GM23248 (cell line): ENCODE measurements at places on chromosomes 2 and 18. TPM values are rescaled to one million over a fixed set of nuclear protein-coding genes. Genes with fewer than 3 reads are reported as not detected.
A peak's percentile ranks its signal among the peaks of the same experiment; 100 is the strongest.

DNA sequence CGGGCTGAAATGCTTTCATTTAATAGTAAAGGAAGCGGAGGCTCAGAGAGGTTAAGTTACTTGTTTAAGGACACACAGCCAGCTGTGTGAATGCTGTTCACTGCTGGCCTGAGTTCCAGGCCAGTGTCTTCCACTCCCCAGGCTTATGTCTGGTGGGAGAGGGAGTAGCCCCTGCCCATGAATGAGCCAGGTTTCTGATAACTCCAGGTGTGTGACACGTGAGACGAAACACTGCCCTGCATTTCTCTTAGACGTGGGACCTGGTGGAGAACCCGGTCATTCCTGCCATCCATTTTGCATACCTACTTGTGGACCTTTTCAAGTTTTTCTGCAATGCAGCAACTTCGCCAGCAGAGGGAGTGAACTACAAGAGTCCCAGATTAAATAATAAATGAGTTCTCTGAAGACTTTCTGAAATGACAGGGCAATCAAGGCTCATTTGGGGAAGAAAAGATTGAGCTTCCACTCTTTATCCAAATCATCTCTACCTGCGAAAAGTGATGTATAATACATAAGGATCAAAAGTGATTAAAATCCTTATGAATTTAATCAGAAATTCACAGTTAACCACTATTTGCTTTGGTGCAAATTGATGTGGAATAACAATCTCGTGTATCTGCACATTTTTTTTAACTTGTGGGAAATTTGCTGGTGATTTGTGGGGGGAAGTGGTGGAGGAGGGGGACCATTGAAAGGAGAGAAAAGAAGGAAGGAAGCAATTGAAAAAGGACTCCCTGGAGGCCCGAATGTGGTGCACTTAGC is 79.4 kb upstream of the ASB18 start:
- peak; percentile 73 for DNase-seq

DNA sequence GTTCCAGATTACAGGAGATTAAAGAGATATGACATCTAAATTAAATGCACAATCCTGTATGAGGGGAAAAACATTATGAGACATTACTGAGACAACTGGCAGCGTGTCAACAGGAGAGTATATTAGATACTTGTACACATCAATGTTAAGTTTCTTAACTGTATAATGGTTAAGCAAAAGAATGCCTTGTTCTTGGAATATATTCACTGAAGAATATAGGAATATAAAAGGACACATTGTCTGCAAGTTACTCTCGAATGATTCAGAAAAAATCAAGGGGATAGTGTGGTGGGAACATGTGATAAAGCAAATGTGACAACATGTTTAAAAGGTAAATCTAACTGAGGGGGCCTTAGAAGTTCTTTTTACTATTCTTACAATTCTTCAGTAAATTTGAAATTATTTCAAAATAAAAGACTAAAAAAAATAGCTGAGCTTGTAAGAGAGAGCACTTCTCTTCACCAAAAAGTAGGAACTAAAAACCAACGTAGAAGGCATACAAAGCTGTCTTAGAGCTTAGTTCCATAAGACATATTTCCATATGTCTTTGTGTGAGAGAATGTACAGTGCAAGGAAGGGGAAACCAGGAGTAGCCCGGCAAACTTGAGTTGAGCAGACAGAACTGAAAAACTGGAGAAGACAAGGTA is 7.5 kb downstream of the WDPCP start:
- peak; percentile 30 for DNase-seq

Gene WDPCP
- total RNA-seq: 8.1 and 10.2 TPM in 2 replicates

Gene TMEM37
- 1.8 TPM in 1 of 2 replicates, not detected in the other for total RNA-seq

- DNase-seq: peak; percentile 97
These were observed 65.1 kb downstream of the MBP start for GRCh38 chr18:77067291-77068061.

Gene DES
- 0.51 and 2.7 TPM in 2 replicates for total RNA-seq

- DNase-seq: no peak
These were observed 94.5 kb upstream of the UPP2 start for GRCh38 chr2:158006961-158007719.

DNA sequence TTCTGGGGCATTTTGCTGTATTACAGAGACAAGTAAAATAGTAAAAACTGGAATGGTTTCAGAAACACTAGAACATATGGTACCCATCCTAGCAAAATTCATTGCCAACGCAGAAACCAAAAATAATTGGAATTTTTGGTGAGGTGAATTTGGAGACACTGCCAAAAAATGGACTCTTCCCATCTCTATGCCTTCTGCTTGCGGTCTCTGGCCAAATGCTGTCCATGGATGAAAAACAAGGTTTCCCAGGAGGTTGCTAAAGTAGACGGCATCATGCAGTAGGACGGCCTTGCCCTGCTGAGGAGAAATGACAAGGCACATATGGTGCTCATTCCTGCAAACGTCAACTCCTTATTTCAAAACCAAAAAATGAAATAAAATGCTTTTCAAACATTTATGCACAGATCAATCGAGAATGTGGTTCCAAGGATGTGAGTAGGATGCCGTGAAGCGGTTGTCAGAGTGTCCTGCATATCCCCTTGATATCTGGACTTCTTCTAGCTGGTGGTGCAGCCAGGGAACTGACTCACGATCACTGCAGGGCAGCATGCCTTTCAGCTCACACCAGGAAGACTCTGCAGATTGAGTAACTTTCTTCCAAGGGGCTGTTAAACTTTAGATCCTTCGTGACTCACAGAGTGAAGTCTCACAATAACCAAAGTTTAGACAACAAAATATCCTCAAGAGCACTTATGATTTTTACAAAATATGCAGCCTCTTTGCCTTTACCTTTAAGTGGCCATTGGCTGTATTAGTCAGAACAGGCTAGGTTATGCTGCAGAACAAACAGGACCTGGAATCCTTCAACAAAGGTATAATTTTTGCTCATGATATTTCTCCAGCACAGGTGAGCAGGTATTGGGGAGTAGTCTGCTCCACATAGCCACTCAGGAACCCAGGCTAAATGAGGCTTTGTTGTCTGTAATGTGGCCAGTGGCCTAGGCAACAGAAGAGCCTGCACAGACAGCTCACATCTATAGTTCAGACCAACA is 149.4 kb upstream of the NDUFV2 start:
- DNase-seq: peak; percentile 97

DNA sequence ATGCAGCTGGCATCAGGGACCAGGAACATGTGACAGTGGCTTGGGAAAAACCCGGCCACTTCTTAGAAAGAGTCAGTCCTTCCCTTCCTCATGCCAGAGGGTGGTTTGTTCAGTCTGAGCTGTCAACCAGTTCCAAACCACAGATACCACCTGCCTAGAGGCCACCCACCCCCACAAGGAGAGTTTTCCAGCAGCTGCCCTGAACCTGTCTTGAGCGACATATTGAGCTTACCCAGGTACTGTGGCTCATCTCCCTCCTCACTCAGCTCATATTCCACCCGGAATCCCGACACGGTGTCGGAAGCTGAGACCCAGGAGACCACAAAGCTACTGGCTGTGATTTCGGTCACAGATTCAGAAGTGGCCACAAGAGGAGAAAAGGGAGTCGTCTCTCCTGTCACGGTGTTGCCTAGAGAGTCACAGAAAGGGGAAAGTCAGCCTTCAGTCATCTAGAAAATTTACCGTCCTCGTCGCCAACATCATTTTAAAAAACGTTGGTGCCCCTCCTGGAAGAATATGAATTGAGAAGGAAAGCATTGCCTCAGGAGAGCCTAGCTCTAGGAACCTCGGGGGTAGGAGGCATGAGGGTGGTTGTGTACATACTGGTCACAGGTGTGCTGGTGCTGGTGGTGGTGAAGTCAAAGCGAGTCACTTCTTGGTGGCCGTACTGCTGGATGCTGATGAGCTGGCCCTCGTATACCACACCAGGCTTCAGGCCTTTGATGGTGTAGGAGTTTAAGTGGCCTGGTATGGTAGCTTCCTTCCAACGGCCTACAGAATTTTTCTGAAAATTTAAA is 26.3 kb downstream of the FN1 start:
- peak; percentile 51 for DNase-seq

- no peak for DNase-seq
These were observed 32.4 kb downstream of the BCL11A start for GRCh38 chr2:60520917-60521539.

- no peak for DNase-seq
These were observed 56.8 kb downstream of the AGFG1 start for GRCh38 chr2:227528803-227529202.

- no peak for DNase-seq
These were observed 167.5 kb downstream of the AKAIN1 start for GRCh38 chr18:5029592-5029991.

- no peak for DNase-seq
These were observed 11.5 kb upstream of the RNU4ATAC start for GRCh38 chr2:121519153-121519552.

Gene TMEM182
- total RNA-seq: 1.0 and 3.6 TPM in 2 replicates

Gene REL
- 2.1 and 3.4 TPM in 2 replicates for total RNA-seq

Gene CCDC74B
- 3.8 and 10.9 TPM in 2 replicates for total RNA-seq

Gene IL1A
- 0.54 TPM in 1 of 2 replicates, not detected in the other for total RNA-seq

GRCh38 chr2:46984040-46984439 is 68.4 kb upstream of the MCFD2 start:
- DNase-seq: no peak

GRCh38 chr2:145284551-145284950 is 764.6 kb upstream of the ZEB2 start:
- peak; percentile 74 for DNase-seq

GRCh38 chr2:199762963-199763362 is 88.0 kb downstream of the FTCDNL1 start:
- no peak for DNase-seq

DNA sequence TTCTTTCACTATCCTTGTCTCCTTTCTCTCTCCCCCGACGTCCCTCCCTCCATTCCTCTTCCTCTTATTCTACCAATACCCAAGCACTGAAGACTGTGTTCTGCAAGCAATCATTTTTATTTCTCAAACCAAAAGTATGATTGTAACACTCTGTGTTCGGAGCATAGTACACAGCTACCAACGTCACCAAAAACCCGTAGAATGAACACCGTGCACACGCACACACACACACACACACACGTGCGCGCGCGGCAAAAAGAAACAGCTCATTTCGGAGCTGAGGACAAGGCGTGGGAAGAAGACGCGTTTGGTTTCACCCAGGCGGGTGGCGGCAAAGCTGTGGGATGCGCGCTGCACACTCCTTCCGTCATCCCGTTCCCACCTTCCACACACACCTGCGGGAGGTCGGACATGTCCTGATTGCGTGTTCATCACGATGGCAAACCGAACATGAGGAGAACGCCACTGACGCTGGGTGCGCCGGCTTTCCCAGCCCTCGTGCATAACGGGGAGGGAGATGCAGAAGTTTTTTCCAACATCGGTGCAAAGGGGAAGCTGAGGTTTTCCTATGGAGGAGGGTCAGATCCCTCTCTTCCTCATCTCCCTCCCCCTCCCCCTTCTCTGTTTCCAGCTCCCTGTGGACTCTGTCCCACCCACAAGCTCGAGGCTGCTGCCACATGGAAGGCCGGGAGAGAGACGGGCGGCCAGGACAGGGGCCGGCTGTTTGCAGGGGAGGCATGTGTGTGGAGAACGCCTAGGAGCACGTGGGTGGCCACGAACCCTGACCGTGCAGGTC is 20.4 kb downstream of the MBP start:
- no peak for DNase-seq

GRCh38 chr2:115115135-115115534 is 672.7 kb downstream of the DPP10 start:
- DNase-seq: no peak

Gene SCN7A
- not detected in 2 replicates for total RNA-seq

Gene HJURP
- 10.9 and 13.2 TPM in 2 replicates for total RNA-seq

DNA sequence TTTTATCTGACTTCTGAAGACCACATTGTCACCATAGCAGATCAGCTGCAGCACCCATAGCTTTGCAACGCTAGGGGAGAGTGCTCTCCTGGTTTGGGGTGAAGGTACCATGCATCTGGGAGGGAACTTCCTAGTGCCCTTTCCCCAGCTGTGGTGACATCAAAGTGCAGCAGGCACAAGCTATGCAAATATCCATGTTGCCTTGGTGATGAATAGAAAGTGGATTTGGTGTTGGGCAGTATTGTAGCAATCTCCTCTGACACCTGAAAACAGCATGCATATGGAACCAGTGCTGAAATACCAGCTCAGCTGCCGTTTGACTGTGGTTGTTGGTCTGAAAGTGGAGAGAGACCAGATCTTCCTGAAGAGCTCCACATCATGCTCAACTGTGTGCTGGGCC is 37.1 kb downstream of the BCL2L11 start:
- no peak for DNase-seq

DNA sequence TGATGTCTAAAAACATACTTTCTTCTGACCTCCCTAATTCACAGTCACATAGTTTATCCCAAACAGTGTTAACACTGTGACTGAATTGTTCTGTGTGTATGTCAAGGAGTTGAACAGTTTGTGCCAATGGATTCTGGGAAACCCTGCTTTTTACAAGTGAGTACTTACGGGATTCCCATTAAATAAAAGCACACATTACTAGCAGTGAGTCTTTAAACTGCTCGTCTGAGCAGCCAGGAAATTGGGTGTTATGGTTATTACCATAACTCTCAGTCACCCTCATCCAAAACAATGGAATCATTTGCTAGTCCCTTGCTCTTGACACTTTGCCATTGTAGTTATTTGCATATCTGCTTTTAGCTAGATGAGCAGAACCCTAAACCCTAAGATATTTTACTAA is 209.1 kb downstream of the ZNF385B start:
- DNase-seq: no peak

DNA sequence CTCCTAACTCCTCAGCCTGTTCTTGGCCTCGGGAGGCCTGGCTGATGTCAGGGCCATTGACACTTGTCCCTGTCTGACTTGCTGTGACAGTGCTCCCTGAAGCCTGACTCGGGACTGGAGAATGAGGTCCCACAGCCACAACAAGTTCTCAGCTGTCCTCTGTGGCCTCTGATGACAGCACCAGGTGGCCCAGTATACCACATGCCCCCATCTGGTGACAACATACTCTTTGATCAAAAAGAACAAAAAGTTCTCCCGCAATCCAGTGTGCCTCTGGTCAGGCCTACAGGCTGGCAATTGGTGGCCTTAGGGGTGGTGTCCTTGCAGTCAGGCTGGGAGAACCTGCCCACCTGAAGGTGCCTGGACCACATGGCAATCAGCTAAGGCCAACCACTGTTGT is 102.6 kb downstream of the SEPTIN10 start:
- no peak for DNase-seq

DNA sequence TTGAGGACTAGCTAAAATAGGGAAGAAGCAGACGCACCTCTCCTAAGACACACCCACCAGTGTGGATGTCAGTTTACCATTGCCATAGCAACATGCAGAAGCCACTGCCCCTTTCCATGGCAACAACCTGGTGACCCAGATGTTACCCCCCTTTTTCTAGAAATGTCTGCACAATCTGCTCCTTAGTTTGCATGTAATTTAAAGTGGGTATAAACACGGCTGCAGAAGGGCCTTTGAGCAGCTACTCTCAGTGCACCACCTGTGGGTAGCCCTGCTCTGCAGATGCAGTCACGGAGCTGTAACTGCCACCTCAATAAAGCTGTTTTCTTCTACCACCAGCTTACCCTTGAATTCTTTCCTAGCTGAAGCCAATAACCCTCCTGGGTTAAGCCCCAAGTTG is 87.1 kb downstream of the FBXO15 start:
- DNase-seq: no peak

GRCh38 chr2:101597347-101597944 is 100.1 kb upstream of the MAP4K4 start:
- peak; percentile 75 for DNase-seq

GRCh38 chr2:137405496-137405895 is 558.8 kb upstream of the HNMT start:
- DNase-seq: no peak
